Thoracic aorta (tissue), 2 donors: ENCODE measurements at places on chromosomes 1 and 21.
A peak's percentile ranks its signal among the peaks of the same experiment; 100 is the strongest.

- no peak overlapping the region for H3K4me3 ChIP-seq
- H3K36me3 ChIP-seq = no peaks in the 10 kb centered on the region
- no peak for DNase-seq
These were observed 123.9 kb upstream of the PPP2R5A start for GRCh38 chr1:212161231-212161781.

GRCh38 chr1:93598396-93598795 lies 83.2 kb downstream of the BCAR3 start:
- H3K4me1 ChIP-seq = peaks cover 63% of the 10 kb centered on the region
- no peaks in the 10 kb centered on the region for H3K27me3 ChIP-seq
- H3K27ac ChIP-seq = no peak overlapping the region
- no peaks in the 10 kb centered on the region for H3K36me3 ChIP-seq
- no peak for DNase-seq

- H3K27ac ChIP-seq = peak overlapping the region; percentile 56
- no peaks in the 10 kb centered on the region for H3K36me3 ChIP-seq
- peak overlapping the region; percentile 42 for H3K4me3 ChIP-seq
- no peak for DNase-seq
- no peaks in the 10 kb centered on the region for H3K27me3 ChIP-seq
These were observed 33.5 kb downstream of the KCNC4 start for GRCh38 chr1:110243574-110243973.

GRCh38 chr1:90716243-90716551 lies 905 bp downstream of the BARHL2 start:
- H3K27ac ChIP-seq = no peak overlapping the region
- peaks cover 68% of the 10 kb centered on the region for H3K27me3 ChIP-seq
- no peak for DNase-seq
- H3K4me3 ChIP-seq = no peak overlapping the region

- H3K4me3 ChIP-seq = no peak overlapping the region
- no peak for DNase-seq
- no peaks in the 10 kb centered on the region for H3K27me3 ChIP-seq
- no peak overlapping the region for H3K27ac ChIP-seq
- H3K4me1 ChIP-seq = no peaks in the 10 kb centered on the region
These were observed 62.1 kb upstream of the CD55 start for GRCh38 chr1:207259391-207259790.

- no peak for DNase-seq
- H3K4me3 ChIP-seq = no peak overlapping the region
- no peaks in the 10 kb centered on the region for H3K27me3 ChIP-seq
- H3K4me1 ChIP-seq = peaks cover 10% of the 10 kb centered on the region
These were observed 28.3 kb upstream of the DYNLT5 start for GRCh38 chr1:66723985-66724384.
